Stimulated activated CD4-positive, alpha-beta T cell treated with anti-CD3 and anti-CD28 coated beads, Interleukin-2, amount 100 ng/mL, for 24 hours (primary cell): ENCODE measurements at places on chromosomes 5 and 9.
A peak's percentile ranks its signal among the peaks of the same experiment; 100 is the strongest.

DNA sequence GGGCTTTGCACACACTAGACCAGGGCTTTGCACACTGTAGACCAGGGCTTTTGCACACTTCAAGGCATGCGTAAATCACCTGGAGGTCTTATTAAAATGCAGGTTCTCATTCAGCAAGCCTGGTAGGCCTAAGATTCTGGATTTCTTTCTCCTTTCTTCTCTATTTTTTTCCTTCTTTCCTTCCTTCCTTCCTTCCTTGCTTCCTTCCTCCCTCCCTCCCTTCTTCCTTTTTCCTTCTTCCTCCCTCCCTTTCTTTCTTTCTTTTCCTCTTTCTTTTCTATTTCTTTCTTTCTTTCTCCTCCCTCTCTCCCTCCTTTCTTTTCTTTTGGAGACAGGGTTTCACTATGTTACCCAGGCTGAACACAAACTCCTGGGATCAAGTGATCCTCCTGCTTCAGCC is 24.3 kb upstream of the CNOT6 start:
- DNase-seq: no peak

GRCh38 chr5:143972068-143972467 is 160.1 kb downstream of the HMHB1 start:
- no peak for DNase-seq

GRCh38 chr5:145962001-145962400 is 25.6 kb downstream of the SH3RF2 start:
- DNase-seq: no peak

DNA sequence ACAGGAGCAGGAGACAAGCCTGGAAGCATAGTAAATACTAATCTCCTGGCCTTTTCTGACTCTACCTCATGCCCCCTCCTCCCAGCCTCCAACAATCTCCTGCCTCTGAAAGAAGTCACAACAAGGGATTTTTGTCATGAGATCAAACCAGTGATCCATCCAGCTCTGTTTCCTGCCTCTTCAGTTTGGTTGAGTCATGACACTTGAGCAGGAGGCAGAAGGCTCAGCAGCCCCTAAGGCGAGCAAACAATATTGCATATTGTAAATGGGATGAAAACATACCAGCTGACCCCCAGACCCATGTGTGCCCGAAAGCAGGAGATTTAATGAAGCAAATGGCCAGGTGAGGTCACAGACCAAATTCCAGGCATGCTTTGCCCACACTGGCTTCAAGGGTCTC is 272.8 kb downstream of the GAS1 start:
- DNase-seq: no peak

DNA sequence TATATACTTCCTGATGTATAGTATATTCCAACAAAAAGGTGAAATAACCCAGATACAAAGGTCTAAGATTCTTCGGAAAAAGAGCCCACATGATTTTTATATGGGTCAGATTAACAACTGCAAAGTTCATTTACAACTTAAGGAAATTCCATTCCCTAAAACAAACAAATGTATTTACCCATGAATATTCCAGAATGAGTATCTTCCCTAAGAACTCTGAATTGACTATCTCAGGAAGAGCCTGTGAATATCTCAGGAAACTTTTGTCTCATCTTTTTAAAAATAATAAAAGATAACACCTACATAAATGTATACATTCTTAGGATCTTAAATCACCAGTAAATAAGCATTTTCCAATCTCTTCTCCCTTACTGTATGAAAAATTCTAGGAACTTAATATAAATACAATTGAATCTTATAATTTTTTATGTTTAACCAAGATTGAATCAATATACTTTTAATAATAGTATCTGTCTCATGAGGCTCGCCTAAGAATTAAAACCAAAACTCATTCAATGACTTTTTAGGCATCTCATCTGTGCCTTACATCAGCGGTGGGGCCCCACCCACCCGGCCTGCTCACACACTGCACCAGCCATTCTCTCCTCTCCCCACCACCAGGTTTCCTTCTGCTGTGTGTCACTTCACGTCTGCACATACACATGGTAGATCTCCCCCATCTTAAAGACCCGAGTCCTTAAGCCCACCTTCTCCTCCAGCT is 78.1 kb downstream of the RAPGEF1 start:
- peak; percentile 78 for DNase-seq

DNA sequence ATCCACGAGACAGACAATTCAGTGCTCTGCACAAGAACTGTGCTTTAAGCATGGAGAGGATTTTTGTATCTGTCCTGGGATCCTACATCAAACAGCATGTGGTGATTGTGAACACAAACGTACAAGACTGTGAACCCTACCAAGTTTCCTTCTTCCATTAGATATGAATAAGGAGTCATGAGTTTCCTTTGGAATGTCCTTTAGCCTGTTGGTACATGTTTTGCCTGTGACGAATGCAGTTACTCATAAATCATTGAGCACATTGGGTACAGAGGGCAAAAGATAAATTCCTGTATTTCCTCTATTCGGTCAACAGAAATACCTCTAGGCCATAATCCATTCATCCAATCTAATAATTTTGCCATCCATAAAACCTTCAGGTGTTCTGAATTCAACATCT is 61.5 kb downstream of the FXN start:
- no peak for DNase-seq

GRCh38 chr9:93668261-93668871 is 92.0 kb downstream of the PHF2 start:
- DNase-seq: no peak

- DNase-seq: no peak
Observed at GRCh38 chr9:109755040-109755439, 25.0 kb upstream of the PALM2AKAP2 start.

- DNase-seq: no peak
Observed at GRCh38 chr5:146345578-146346366, 7.1 kb downstream of the POU4F3 start.

DNA sequence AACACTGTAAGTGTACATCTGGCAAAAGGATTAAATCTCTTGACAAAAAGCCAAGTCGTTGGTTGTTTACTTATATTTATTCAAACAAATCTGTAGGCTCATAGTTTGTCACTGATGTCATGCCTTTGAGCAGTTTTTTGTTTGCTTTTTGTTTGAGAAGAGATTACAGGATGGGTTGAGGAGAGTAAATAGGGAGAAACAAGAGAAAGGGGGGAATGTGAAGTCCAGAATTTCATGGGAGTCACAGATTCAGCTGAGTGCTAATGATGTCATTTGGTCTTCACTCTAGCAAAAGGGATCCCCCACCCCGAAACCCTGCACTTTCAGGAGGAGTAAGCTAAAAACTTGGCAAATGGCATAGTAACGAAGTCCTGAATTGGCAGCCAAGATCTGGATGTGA is 337.4 kb downstream of the GLIS3 start:
- DNase-seq: no peak

- DNase-seq: peak; percentile 11
Observed at GRCh38 chr5:96651948-96652753, 10.0 kb upstream of the CAST start.

- DNase-seq: no peak
Observed at GRCh38 chr9:37639109-37639762, 11.5 kb upstream of the FRMPD1 start.

GRCh38 chr5:179385914-179386313 is 40.7 kb upstream of the ADAMTS2 start:
- no peak for DNase-seq

DNA sequence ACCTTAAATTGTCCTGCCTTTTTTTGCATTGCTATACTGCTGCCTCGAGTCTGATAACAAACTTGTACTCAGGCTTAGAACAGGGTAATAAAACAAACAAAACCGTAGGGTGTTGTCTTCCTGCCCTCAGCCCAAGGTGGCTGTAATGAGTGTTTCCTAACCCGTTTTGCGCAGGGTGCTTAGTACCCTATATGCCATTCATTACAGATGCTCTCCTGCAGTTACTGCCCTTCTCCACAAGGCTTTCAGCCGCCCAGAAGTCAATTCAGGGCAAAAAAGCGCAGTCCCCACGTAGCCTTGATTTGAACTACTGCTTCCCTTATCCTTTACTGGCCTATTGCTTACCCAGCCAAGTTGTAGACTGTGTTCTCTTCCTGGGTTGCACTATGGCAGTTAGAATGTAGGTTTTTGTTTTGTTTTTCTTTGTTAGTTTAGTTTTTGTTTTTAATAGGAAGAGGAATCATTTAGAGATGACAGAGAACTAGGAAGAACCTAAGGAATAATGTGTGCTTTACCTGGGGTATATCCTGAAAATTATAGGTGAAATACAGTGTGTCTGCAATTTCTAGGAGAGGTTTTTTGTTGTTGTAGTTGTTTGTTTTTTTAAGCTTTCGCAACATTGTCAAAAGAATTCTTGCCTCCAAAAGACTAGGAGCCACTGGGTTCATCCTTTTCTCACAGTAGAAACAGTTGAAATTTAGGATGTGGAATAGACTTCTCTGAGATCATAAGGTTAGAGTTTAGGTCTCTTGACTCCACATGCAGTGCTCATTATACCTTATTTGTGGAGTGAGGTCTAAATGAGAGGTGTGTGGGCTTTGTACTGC is 1.3 kb downstream of the HMGXB3 start:
- DNase-seq: peak; percentile 57

DNA sequence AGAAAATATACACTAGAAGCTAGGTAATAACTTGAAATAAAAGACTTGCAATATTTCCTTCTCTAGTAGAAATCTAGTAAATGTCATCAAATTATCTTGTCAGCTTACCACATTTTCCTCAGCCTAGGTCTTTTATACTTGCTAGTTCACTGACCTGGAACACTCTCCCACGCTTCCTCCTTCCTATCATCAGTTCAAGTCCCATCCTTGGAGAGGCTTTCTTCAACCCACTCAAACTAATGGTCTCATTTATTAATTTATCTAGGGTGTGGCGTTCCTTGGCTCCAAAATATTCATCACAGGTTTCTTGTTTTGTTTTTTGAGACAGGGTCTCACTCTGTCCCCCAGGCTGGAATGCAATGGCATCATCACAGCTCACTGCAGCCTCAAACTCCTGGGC is 2.9 kb downstream of the FAM13B start:
- no peak for DNase-seq

DNA sequence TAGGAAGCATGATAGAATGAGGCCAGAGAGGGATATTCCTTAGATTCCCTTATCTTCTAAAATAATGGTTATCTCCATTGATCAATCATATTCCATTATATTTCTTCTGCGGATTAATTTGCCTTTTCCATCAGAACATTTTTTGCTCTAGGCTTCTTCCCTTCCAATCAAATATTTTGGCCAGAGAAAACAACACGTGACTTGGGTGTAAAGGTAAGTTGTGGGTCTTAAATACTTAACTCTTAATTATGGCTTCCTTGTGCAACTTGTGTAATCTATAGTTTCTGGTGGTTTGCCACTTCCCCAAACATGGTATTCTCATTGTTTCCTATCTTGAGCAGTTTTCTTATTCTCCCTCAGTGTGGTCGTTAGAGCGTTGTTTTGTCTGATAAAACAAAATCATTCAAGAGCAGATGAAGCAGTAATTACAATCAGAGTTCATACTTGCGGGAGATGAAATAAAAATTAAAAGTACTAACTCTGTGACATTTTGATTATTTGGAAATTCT is 889.3 kb downstream of the MAT2B start:
- no peak for DNase-seq

- peak; percentile 51 for DNase-seq
Observed at GRCh38 chr5:42993516-42994245, 46.4 kb downstream of the ANXA2R start.

- no peak for DNase-seq
Observed at GRCh38 chr9:33241298-33241697, 1.3 kb downstream of the SPINK4 start.

- no peak for DNase-seq
Observed at GRCh38 chr5:88664645-88665044, 218.3 kb downstream of the MEF2C start.

GRCh38 chr5:167850911-167851310 is 440.5 kb upstream of the WWC1 start:
- no peak for DNase-seq

DNA sequence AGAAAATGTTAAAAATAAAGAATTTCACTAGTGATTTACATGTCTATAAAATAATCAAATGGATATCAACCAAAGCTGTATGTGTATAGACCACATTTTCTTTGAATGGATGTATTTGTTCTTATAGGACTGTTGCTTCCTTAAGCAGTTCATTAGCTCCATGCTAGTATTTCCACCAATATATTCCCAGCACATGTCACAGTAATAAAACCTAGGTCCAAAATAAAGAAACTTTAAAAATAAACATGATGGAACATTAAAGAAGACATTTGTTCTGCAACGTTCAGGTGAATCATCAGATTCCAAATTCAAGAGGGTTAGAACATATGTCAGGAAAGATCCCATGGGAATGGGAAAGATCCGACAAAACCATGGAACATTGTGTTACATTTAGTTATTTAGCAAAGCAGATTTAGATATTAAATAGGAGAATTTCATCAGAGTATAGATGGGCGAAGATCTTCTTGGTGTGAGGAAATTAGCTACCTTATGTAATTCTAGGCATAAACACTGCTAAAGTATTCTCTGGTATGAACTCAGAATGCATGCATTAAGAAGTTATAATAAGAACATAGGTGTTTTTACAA is 490.7 kb downstream of the CDH18 start:
- DNase-seq: no peak

DNA sequence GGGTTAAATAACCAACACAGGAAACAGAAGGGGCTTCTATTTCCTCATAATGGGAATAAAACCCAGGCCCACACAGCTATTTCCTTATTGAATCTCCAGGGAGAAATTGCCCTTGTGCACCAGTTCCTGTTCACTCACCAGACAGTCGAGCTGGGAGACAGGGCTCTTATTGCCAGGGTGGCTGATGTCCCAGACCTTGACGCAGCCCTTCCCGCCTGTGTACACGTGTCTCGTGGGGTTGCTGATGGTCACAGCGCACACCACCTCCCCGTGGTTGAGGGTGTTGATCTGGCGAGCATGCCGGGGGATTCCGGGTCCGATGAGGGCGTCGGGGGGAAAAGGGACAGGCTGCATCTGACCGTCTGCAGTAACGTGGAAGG is 96.5 kb downstream of the TLE1 start:
- no peak for DNase-seq

GRCh38 chr9:131420980-131421624 is 27.2 kb downstream of the PRRC2B start:
- no peak for DNase-seq

- DNase-seq: no peak
Observed at GRCh38 chr5:124713595-124713994, 32.8 kb downstream of the ZNF608 start.

GRCh38 chr5:141994511-141995136 is 18.2 kb downstream of the GNPDA1 start:
- no peak for DNase-seq

- DNase-seq: no peak
Observed at GRCh38 chr9:137226338-137227053, 806 bp upstream of the RNF224 start.

- DNase-seq: no peak
Observed at GRCh38 chr5:32230356-32231099, 56.4 kb upstream of the GOLPH3 start.

DNA sequence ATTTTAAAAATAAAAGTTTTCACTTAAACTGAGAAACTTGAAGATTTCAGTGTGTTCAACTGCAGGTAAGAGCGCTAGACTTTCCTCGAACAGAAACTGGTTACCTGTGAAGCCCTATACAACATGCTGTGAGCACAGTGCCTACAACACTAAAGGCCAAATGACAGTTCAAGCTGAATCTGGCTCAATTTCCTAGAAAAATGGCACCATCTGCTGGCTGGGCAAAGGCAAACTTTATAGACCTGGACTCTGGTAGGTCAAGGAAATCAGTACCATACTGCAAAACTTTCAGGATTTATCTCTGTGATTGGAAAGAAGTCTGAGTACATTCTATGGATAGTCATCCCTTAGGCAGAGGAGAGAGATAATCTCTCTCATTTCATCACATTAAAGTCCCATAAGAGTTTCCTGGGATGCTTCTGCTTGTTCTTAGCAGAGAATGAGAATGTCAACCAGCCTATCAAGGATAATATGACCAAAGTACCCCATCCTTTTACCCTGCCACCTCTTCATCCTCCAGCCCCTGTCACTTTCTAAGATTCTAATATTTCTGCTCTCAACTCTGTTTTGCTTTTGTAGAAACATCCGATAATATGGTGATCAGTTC is 31.8 kb upstream of the FOXB2 start:
- DNase-seq: no peak
